T-helper 17 cell (primary cell): ENCODE measurements at places on chromosomes 5 and 9. TPM values are rescaled to one million over a fixed set of nuclear protein-coding genes. Genes with fewer than 3 reads are reported as not detected.

Gene CFAP77
- total RNA-seq = not detected

Gene SLC6A18
- total RNA-seq = not detected

Gene CNTNAP3
- not detected for total RNA-seq

Gene GLIPR2
- 32.5 TPM for total RNA-seq

Gene FOXI1
- 0.18 TPM for total RNA-seq

Gene TMC1
- not detected for total RNA-seq

Gene PRR7
- total RNA-seq = 40.1 TPM

Gene SLC24A2
- not detected for total RNA-seq

Gene RNF145
- total RNA-seq = 70.5 TPM

Gene SLC28A3
- total RNA-seq = not detected

Gene MOB3B
- total RNA-seq = 0.57 TPM

Gene APBA1
- 2.3 TPM for total RNA-seq
